ENCODE measurements at places on chromosomes 12 and 14.

GRCh38 chr12:45310627-45310968, 94.7 kb downstream of the ANO6 start:
- DNase-seq: no peak

GRCh38 chr12:109714913-109715244, 1.3 kb downstream of the FAM222A start:
- no peak for DNase-seq

DNA sequence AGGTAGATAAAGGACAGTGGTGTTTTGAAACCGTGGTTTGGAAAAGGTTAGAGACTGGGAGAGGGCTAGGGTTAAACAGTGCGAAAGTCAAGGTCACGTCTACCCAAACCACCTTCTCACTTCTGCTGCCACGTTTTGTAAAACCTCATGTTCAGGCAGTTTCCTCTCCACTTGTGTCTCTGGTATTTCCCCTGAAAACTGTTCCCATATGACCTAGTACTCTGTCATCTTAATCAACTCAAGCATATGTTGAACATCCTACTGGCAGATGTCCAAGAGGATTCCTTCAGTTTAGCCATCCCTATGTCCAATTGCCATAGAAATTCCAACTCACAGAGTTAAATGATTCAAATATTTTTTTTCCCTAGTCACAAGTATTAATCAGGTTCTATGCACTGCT, 17.4 kb downstream of the CLEC4C start:
- peak; percentile 61 for DNase-seq

DNA sequence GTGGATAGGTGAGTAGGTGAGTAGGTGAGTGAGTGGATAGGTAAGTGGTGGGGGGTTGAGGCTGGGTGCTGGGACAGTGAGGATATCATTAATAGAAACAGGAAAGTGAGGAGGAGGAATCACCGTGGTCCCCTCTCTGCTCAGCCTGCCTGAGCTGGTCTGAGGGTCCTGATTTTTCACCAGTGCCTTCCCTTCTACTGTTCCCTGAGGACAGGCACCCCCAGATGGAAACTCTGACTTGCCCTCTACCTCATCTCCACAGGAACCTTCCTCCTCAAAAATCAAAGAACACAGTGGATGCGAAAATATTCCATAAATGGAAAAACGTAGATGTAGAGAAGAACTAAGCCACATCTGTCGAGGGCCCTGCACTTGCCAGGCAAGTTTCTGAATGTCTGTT, 1.9 kb downstream of the GPR68 start:
- no peak for DNase-seq

- DNase-seq: no peak
Observed at GRCh38 chr12:67483871-67484554, 164.5 kb upstream of the DYRK2 start.

DNA sequence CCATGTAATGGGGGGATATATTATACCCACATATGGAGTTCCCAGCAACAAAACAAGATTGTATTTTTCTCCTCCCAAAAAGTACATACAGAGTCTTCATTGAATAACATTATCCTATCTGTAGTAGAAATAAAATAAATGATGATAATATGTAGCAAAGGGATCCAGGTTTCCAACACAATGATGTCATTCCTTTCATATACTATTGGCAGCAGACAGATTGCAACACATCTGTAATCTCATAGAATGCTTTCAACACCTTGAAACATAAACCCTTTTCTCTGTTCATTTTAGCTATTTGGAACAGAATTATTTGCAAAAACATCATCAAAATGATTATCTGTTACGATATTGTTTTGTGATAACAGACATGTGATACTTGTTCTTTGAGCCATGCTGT, 317.6 kb downstream of the DPF3 start:
- no peak for DNase-seq

GRCh38 chr12:101957252-101957959, 80.0 kb downstream of the DRAM1 start:
- DNase-seq: no peak

- DNase-seq: no peak
Observed at GRCh38 chr12:81274637-81275529, 197.0 kb downstream of the ACSS3 start.

DNA sequence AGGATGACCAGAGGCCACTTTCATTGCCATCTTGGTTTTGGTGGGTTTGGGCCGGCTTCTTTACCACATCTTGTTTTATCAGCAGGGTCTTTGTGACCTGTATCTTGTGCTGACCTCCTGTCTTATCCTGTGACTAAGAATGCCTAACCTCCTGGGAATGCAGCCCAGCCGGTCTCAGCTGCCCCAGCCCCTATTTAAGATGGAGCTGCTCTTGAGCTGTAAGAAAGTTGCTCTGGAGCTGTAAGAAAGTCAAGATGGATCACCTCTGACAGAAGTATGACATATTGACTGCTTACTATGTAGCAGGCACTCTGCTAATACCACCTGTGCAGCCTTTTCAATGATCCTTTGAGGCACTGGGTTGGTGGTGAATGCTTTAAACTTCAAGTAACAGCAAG, 52.1 kb downstream of the RIN3 start:
- DNase-seq: no peak

GRCh38 chr12:101019667-101020066, 190.4 kb downstream of the SLC5A8 start:
- DNase-seq: no peak

DNA sequence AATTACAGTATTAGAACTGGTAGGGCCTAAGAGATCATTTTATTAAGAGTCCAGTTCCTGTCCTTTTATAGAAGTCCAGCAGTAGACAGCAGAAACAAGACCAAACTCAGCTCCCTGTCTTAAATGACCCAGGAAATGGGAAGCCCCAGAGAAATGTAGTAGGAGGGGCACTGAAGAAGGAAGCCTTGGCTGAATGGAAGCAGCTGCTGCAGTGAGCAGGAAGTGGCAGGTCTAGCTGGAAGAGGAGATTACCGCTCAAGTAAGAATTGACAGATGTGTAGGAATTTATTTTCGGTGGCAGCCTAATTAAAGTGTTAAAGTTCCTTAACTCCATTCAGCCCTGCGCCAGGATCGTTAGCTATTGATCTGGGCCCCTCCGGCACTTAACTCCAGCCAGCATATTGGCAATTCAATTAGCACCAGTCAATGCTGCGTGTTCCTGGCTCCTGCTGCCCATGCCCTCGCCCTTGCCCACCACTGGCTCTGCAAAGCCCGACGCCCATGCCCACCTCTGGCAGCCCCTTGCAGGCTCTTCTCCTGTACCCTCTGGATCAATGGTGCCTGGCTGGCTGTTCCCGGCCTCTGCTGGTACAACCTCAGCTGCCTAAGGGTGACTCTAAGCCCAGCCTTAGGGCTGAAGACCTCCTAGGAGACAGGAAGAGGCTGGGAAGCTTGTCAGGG, 21.1 kb downstream of the ZFHX2 start:
- peak; percentile 38 for DNase-seq

GRCh38 chr12:113676547-113676946, 204.9 kb upstream of the LHX5 start:
- no peak for DNase-seq

DNA sequence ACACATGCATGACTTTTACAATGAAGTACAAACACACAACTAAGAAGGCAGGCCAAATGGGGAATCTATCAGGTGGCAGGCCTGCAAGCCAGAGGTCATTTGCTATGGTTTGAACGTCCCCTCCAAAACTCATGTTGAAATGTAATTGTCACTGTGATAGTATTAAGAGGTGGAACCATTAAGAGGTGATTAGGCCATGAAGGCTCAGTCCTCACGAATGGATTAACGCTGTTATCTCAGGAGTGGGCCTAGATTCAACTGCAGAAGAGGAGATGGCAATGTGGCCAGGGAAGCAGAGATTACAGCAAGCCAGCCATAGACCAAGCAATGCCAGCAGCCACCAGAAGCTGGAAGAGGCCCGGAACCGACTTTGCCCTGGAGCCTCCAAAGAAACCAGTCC, 13.5 kb upstream of the ACTR6 start:
- no peak for DNase-seq

DNA sequence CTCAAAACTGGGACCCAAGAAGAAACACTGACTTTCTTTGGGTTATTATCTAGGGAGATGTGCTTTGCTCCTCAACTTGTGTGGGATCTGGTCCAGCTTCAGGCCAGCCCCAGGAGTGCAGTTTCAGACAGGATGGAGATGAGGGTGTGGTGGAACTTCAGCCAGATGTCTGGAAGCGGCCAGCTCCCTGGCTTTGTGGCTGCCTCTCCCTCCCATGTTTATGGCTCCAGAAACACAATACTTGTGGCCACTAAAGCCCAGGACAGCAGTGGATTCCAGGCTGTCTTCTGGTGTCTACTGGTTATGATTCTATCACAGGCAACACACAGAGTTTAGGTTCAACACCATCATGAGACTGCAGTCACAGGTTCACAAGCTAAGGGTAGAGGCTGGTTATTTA, 44.2 kb upstream of the EMP1 start:
- no peak for DNase-seq

DNA sequence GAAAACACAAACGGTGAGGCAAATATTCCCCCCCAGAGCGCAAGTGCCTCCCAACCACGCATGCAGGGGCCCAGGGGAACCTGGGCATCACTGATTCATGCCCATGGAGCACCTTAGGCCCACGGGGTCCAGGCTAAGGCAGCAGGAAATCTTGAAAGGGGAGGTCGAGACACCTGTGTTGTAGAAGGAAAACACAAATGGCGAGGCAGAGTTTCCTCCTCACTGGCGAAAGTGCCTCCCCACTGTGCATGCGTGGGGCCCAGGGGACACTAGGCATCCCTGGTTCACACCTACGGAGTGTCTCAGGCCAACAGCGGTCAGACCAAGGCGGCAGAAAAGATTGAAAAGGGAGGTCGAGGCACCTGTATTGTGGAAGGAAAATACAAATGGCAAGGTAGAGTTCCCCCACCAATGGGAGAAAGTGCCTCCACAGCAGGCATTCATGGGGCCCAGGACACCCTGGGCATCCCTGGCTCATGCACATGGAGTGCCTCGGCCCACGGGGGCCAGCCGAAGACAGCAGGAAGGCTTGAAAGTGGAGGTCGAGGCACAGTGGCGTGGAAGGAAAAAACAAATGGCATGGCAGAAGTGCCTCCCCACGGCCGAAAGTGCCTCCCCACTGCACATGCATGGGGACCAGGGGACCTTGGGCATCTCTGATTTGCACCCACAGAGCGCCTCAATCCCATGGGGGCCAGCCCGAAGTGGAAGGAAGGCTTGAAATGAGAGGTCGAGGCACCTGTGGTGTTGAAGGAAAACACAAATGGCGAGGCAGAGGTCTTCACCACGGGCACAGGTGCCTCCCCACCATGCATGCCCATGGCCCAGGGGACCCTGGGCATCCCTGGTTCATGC, 368.8 kb downstream of the ALG10 start:
- DNase-seq: no peak

GRCh38 chr12:6262623-6263022, 47.9 kb upstream of the PLEKHG6 start:
- DNase-seq: no peak

DNA sequence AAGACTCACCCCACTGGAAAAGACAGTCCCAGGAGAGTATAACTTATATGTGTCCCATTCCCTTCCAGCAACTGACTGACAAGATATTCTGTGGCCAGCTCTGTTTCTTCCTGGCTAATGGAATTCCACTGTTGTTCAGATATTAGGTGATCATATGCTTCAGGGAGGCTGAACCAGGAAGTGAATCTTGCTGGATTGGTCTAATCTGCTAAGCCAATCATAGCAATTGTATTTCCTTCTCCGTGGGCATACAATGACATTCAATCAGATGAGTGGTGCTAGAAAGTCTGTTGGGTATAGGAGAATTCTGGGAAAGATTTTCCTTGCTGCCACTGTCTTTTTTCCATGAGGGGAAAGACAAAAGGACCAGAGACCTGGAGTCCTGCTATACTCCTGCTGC, 12.1 kb downstream of the PYGL start:
- DNase-seq: peak; percentile 27

GRCh38 chr12:26032719-26033241, 74.3 kb downstream of the RASSF8 start:
- DNase-seq: no peak

DNA sequence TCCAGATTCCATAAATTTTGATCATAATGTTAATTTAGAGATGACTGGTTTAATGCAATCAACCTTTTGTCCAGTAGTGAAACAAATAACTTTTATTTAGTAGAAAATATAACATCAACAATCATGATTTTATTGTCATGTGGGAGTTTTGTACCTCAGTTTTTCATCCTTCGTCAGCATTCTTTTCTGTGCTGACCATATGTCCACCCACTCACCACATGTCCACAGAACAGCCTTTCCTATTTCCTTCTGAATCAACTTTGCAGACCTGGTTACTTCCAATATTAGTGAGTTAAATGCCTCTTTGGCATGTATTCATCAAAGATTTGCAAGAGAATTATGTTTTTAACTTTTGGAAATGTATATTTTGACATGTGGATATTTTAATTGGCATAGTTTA, 36.8 kb upstream of the CNTN1 start:
- DNase-seq: no peak

GRCh38 chr14:38788060-38788459, 315.0 kb downstream of the SEC23A start:
- no peak for DNase-seq

DNA sequence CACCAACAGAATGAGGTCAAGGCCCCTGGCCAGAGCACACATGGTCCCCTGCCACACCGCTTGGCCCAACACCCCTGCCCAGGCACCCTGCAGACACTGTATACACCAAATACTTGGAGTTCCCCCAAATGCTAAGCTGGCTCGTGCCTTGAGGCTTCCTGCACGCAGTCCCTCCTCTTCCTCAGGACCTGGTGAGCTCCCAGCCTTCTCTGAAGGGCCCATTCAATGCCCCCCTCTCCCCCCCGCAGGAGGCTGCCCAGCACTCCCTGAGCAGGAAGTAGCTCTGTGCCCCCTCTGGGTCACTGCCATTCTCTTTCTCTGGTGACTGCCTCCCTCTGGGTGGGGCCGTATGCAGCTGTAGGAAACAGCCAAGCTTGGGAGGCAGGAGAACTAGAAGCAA, 75.3 kb downstream of the ITPK1 start:
- no peak for DNase-seq

DNA sequence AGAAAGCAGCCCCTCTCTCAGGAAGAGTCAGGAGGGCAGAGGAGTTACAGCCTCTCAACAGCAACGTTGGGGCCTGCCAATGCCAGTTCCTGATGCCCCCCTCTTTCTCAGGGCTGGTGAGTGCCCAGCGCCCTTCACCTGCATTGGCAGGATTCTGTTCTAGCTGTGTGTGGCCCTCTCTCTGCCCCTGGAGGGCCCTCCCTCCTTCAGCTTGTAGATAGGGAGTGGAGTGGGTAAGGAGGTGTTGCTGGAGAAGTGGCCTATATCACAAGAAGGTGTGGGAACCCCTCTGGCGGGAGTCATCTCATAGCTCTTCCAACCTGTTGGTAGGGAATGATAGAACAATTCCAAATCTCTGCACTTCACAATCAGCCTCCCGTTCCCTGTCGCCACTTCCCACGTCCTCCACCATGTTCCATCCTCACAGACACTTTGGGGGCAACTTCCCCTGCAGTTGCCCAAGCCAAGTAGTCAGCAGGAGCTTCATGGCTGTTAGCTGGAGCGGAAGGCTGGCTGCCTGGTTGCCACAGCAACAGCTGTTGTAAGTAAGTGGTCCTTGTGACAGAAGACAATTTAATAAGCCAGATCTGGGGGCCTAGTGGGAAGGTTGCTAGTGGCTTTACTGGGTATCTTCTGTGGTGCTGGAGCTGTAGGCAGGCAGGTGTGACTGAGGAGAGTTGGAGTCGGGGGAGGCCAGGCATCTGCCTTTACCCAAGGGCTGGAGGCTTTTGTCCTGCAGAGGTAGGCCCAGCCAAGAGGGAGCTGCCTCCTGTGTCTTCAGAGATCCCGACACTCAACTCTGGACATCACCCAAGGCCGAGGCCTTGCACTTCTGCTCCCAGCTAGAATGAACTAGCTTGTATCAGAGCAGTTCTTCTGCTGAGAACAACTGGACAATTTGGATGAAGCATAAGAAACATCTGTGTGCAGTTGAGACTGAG, 38.4 kb downstream of the GALNT16 start:
- no peak for DNase-seq

GRCh38 chr12:113297621-113298471, 37.1 kb downstream of the SLC8B1 start:
- DNase-seq: no peak
